Activated naive CD8-positive, alpha-beta T cell treated with anti-CD3 and anti-CD28 coated beads, Interleukin-2, amount 50 U/mL, for 24 hours (primary cell): ENCODE measurements at places on chromosomes 12 and 14.

DNA sequence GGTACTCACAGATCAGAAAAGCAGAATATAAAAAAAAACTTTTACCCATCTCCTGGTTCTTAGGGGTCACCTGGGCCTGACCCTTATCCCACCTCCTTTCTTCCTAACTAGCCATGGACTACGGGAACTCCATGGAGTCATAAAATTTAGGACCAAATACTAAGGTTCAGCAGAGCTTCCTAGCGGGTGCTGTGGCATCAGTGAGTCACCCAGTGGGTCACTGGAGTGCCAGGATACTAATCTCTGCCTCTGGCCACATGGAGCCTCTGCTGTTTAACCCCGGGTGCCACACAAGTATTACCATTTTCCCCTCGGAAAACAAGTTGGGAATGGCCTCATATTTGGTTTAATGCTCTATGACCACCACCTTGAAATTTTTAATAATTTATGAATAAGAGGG lies 6.9 kb downstream of the ZBTB39 start:
- DNase-seq: no peak

GRCh38 chr12:106984588-106985137 lies 2.3 kb downstream of the MTERF2 start:
- no peak for DNase-seq

- DNase-seq: no peak
Observed at GRCh38 chr14:56333359-56334292, 215.4 kb downstream of the PELI2 start.

- DNase-seq: no peak
Observed at GRCh38 chr12:129827866-129828384, 75.9 kb downstream of the TMEM132D start.

GRCh38 chr12:110039085-110039807 lies 9.1 kb downstream of the C12orf76 start:
- no peak for DNase-seq

GRCh38 chr12:61821381-61821780 lies 438.8 kb upstream of the USP15 start:
- DNase-seq: no peak

DNA sequence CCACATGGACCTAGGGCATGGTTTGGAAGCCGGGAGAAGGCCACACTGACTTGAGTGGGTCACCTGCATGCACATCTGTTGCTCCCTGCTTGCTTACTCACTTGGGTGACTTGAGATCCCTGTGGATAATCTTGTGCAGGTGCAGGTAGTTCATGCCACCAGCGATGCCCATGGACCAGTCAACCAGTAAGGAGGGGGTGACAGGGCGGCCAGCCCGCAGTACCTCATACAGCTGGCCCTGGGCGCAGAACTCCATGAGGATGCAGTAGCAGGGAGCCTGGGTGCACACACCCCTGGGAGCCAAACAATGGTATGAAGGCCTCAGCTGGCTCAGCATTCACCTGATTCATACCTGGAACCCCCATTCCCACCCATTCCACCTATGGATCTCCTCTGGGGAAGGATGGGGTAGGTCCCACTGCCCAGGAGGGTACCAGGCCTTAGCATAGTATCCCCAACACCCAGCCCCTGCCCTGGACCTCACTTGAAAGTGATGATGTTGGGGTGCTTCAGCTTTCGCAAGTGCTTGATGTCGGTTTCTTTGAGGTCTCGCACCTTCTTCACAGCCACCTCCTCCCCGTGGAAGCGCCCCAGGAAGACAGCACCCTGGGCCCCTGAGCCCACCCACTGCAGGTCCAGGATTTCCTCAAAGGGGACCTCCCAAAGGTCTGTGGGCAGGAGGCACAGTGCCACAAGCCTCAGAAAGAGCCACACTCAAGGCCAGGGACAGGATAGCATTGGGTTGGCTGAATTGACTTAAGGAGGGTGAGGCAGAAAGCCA lies 13.1 kb downstream of the MAP3K12 start:
- no peak for DNase-seq

DNA sequence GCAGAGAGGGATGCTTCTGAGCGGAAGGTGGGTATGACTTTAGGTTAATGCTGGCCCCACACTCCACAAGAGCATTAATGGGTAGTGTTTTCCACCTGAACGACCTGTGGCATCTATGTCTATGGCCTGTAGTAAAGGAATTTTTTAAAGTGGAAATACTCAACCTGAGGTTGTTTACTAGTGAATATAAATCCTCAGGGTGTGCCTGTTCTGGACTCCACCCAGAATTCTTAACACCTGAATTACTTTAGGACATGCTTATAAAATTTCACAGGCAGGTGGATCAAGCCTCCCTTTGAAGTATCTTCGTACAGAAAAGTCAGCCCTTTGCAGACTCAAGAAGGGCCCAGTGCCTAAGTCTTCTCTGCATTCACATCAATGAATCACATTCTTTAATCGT lies 196.1 kb downstream of the ESR2 start:
- DNase-seq: no peak

- DNase-seq: no peak
Observed at GRCh38 chr12:75890660-75891059, 140.9 kb downstream of the PHLDA1 start.
